ENCODE measurements at places on chromosomes 7 and 10. TPM values are rescaled to one million over a fixed set of nuclear protein-coding genes. Genes with fewer than 3 reads are reported as not detected.

The VTI1A gene
- 11.5 TPM for polyA plus RNA-seq

The RASA4B gene
- polyA plus RNA-seq = 4.6 TPM

The ANKRD7 gene
- polyA plus RNA-seq = 0.07 TPM

The SEC61G gene
- 132 TPM for polyA plus RNA-seq

The CYP2E1 gene
- 15.8 TPM for polyA plus RNA-seq

The SRGN gene
- 14.9 TPM for polyA plus RNA-seq

The COL17A1 gene
- polyA plus RNA-seq = 87.2 TPM

The COL26A1 gene
- not detected for polyA plus RNA-seq

The STRA8 gene
- polyA plus RNA-seq = not detected

The GHRHR gene
- not detected for polyA plus RNA-seq

The ADAM22 gene
- polyA plus RNA-seq = 0.08 TPM

The MARCHF5 gene
- polyA plus RNA-seq = 32.5 TPM

The PON1 gene
- polyA plus RNA-seq = not detected

The TAS2R41 gene
- not detected for polyA plus RNA-seq

The CLDN3 gene
- 0.26 TPM for polyA plus RNA-seq

The YAE1 gene
- 30.2 TPM for polyA plus RNA-seq

The COBL gene
- 6.1 TPM for polyA plus RNA-seq

The PTPN12 gene
- polyA plus RNA-seq = 37.5 TPM

The PSD gene
- 2.1 TPM for polyA plus RNA-seq

The MRC1 gene
- polyA plus RNA-seq = 0.90 TPM

The PODXL gene
- polyA plus RNA-seq = 3.5 TPM

The HIP1 gene
- polyA plus RNA-seq = 1.8 TPM

The MBL2 gene
- not detected for polyA plus RNA-seq

The NPSR1 gene
- polyA plus RNA-seq = not detected

The RTKN2 gene
- polyA plus RNA-seq = 7.8 TPM

The CABCOCO1 gene
- not detected for polyA plus RNA-seq

The CLDN4 gene
- polyA plus RNA-seq = 124 TPM

The IKZF1 gene
- 1.1 TPM for polyA plus RNA-seq

The AKR1E2 gene
- polyA plus RNA-seq = 1.1 TPM

The ACADSB gene
- polyA plus RNA-seq = 7.3 TPM

The LEP gene
- polyA plus RNA-seq = 0.02 TPM

The HABP2 gene
- polyA plus RNA-seq = not detected

The LRIT1 gene
- polyA plus RNA-seq = not detected

The CCDC172 gene
- not detected for polyA plus RNA-seq

The CALHM1 gene
- not detected for polyA plus RNA-seq

The ACTL6B gene
- not detected for polyA plus RNA-seq

The SPDYE11 gene
- not detected for polyA plus RNA-seq

The HTR5A gene
- polyA plus RNA-seq = not detected

All from esophagus (tissue), 2 donors.